ENCODE measurements at places on chromosomes 5 and 9.
A peak's percentile ranks its signal among the peaks of the same experiment; 100 is the strongest.

DNA sequence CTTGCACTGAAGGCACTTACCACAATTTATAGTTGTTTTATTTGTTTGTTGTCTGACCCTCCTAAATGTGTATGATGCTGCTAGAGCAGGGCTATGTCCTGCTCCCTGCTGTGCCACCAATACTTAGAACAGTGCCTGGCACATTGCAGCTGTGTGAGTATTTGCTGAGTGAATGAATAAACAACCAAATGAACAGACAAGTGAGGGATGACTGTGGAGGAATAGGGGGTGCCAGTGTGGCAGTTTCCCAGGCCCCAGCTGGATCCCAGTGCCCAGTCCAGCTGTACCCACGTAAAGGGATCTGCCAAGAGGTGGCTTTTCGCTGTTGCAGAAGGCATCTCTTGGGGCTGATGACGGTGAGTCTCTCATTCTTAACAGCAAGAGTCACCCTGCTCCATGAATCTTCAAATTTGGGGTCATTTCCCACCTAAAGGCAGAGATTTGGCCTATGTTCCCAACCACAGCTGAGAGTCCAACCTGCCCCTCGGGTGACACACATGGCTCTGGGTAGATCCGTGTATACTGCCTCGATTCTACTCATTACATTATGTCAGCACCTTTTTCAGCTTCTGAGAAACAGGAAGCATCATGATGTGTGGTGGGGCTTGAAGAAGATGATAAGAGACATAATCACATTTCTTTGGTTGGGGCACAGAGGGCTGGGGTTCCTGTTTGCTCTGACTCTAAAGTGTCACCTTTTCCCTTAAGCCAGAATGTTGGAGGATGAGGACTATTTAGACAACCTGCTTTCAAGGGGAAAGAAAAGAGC, 14.3 kb downstream of the IL5 start:
- no peak for DNase-seq

DNA sequence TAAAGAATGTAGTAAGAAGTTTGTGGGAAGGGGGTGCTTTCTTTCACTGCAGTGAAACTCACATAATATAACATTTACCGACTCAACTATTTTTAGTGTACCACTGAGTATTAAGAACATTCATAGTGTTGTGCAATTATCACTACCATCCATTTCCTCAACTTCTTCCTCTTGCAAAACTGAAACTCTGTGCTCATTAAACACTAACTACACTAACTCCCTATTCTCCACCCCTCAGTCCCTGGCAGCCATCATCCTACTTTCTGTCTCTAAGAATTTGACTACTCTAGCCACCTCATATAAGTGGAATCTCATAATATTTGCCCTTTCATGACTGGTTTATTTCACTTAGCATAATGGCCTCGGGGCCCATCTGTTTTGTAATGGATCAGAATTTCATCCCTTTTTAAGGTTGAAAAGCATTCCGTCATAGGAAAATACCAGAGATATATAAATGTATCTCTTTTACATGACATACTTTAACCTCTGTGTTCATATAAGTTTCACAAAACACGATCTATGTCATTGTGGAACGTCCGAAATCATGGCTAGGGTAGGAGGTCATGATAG, 56.3 kb upstream of the DIRAS2 start:
- no peak for DNase-seq

DNA sequence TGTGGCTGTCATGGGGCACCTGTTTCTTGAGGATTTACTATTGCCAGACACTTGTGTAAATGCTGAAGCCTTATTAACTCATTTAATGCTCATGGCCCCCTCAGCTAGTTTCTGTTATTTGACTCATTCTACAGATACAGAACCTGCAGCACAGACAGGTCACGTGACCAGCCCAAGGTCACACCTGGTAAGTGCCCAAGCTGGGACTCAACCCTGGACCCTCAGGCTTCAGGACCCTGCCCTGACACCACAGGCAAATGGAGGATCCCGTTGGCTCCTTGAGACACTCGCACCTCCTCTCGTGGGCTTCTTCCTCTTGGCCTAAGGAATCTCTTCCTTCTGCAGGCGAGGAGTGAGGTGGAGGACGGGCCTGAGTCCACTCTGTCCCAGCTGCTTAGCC, 10.6 kb upstream of the NEURL1B start:
- no peak for DNase-seq

- DNase-seq = no peak
Observed at GRCh38 chr9:116087751-116088194, 65.8 kb upstream of the PAPPA start.

- no peak for DNase-seq
Observed at GRCh38 chr9:125784286-125785049, 37.3 kb downstream of the PBX3 start.

DNA sequence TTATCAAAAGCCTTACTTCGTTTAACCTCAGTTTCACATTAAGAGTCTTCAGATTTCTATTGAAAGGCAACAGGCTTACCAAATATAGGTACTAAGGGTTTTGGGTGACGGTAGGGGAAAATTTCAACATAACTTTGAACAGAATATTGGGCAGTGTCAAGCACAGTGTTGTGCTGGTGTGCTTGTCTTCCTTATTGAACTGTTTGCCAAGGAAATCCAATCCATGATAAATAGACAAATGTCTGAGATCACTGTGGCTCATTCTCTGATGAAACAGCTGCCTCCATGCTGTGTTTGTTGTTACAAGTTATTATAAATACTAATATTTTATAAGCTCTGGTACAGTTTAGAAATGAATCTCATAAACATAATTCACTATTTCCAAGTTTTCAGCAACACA, 730.1 kb downstream of the NR2F1-AS1 start:
- no peak for DNase-seq

- no peak for DNase-seq
Observed at GRCh38 chr9:127742435-127743088, 7.5 kb upstream of the TOR2A start.

- no peak for DNase-seq
Observed at GRCh38 chr9:90870621-90871326, 69.2 kb downstream of the SYK start.

GRCh38 chr9:130186839-130187522, 14.8 kb downstream of the NCS1 start:
- DNase-seq = peak; percentile 29

GRCh38 chr5:138753794-138754698, 821 bp downstream of the CTNNA1 start:
- peak; percentile 85 for DNase-seq

- no peak for DNase-seq
Observed at GRCh38 chr5:75282581-75282980, 45.9 kb upstream of the ANKRD31 start.
